ENCODE measurements at places on chromosomes 16 and 17. TPM values are rescaled to one million over a fixed set of nuclear protein-coding genes. Genes with fewer than 3 reads are reported as not detected.

Gene TRPV2
- total RNA-seq: 5.4 TPM

Gene TLCD1
- 5.7 TPM for total RNA-seq

Gene EVPLL
- total RNA-seq: 0.25 TPM

Gene KRTAP17-1
- total RNA-seq: not detected

Gene TBC1D3K
- total RNA-seq: not detected

Gene SPIRE2
- 51.7 TPM for total RNA-seq

Gene ASPHD1
- total RNA-seq: 3.9 TPM

Gene KRT25
- not detected for total RNA-seq

Gene GPR139
- total RNA-seq: not detected

Gene MKS1
- 13.8 TPM for total RNA-seq

Gene TBC1D3C
- not detected for total RNA-seq

Gene SLC5A10
- 0.16 TPM for total RNA-seq

Gene HNF1B
- total RNA-seq: 28.0 TPM

DNA sequence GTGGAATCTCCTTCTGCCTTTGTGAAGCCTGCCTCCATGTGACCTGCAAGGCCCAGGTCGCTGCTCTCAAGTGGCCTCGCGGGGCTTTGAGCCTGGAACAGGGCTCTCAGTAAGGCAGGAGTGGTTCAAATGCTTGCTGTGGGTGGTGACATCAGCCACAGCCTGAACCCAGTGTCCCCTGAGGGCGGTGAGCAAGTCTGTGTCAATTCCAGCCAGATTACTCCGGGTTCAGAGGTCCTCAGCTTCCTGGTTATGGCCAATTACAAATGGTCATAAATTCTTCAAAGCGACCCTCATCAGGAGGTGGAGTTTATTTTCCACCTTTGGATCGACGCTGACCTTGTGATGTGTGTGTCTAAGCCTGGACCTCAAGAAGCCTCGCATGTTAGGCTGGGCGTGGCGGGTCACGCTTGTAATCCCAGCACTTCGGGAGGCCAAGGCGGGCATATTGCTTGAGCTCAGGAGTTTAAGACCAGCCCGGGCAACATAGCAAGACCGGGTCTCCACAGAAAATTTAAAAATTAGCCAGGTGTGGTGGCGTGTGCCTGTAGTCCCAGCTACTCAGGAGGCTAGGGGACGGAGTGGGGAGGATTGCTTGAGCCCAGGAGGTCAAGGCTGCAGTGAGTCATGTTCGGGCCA is 17.3 kb downstream of the LGALS3BP start:
- no peaks in the 10 kb centered on the region for H3K27me3 ChIP-seq
- DNase-seq: peak; percentile 77
- no peak overlapping the region for H3K4me3 ChIP-seq
- peak overlapping the region; percentile 15 for H3K27ac ChIP-seq

GRCh38 chr17:10036511-10037061 is 131.5 kb upstream of the RCVRN start:
- no peaks in the 10 kb centered on the region for H3K36me3 ChIP-seq
- H3K27me3 ChIP-seq: no peaks in the 10 kb centered on the region
- H3K4me3 ChIP-seq: no peak overlapping the region
- H3K4me1 ChIP-seq: no peaks in the 10 kb centered on the region
- peak; percentile 42 for DNase-seq
- H3K27ac ChIP-seq: peak overlapping the region; percentile 23

GRCh38 chr16:88441460-88441859 is 11.6 kb upstream of the ZFPM1 start:
- H3K4me1 ChIP-seq: no peaks in the 10 kb centered on the region
- H3K36me3 ChIP-seq: no peaks in the 10 kb centered on the region
- no peaks in the 10 kb centered on the region for H3K27me3 ChIP-seq
- H3K27ac ChIP-seq: no peak overlapping the region

GRCh38 chr17:46978489-46979146 is 435 bp downstream of the RPRML start:
- H3K36me3 ChIP-seq: no peaks in the 10 kb centered on the region
- H3K4me3 ChIP-seq: peak overlapping the region; percentile 43
- DNase-seq: no peak

DNA sequence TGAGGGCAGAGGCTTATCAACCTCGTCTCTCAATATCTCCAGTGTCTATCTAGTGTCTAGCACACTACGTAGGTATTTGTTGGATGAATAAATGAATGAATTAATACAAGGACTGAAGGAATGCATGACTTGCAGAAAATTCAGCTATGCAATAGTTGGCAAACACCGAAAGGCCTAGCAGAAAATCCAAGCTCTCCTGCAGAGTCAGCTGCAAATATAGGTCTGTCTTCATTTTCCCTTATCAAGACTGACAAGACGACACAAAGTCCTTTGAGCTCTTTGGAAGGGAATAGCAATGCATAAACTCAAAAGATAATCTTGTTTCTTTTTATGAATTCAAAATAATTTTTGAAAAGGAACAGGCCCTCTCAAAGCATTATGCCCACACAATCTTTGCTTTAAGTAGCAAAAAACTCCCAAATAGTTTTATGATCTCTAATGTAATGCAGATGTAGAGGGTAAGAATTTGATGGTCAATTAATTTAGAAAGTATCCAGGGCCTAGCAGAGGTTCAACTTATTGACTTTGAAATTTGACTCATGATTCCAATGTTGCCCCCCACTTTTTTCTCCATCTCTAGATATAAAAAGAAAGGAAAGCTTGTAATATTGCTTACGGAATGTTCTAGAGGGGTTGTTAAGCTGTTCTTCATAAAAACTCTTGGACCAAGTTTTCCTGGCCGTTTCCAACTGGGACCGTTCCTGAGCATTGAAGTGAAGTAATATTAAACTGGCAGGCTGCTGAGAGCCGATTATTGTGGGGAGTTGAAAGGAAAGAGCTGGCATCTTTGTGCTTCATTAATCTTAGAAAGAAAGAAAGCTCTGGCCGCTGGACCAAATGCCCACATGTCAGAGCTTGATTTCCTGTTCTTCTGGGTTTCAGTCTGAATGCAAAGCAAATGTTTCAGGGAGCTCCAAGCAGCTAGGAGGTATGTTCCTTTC is 227.3 kb downstream of the HS3ST3A1 start:
- DNase-seq: no peak
- H3K4me1 ChIP-seq: no peaks in the 10 kb centered on the region
- no peak overlapping the region for H3K4me3 ChIP-seq
- no peaks in the 10 kb centered on the region for H3K36me3 ChIP-seq
- H3K27me3 ChIP-seq: no peaks in the 10 kb centered on the region

- no peaks in the 10 kb centered on the region for H3K27me3 ChIP-seq
- H3K36me3 ChIP-seq: no peaks in the 10 kb centered on the region
- H3K4me1 ChIP-seq: no peaks in the 10 kb centered on the region
- no peak for DNase-seq
- H3K27ac ChIP-seq: no peak overlapping the region
These were observed 129.1 kb downstream of the FTO start for GRCh38 chr16:53832896-53833544.

- peak; percentile 63 for DNase-seq
- peak overlapping the region; percentile 84 for H3K27ac ChIP-seq
- H3K4me3 ChIP-seq: peak overlapping the region; percentile 11
- no peaks in the 10 kb centered on the region for H3K36me3 ChIP-seq
- no peaks in the 10 kb centered on the region for H3K27me3 ChIP-seq
These were observed 37.5 kb downstream of the ERCC4 start for GRCh38 chr16:13957197-13958078.

- peaks cover 4% of the 10 kb centered on the region for H3K4me1 ChIP-seq
- H3K36me3 ChIP-seq: no peaks in the 10 kb centered on the region
- no peak for DNase-seq
- no peak overlapping the region for H3K4me3 ChIP-seq
These were observed 2.9 kb downstream of the ZBTB4 start for GRCh38 chr17:7476494-7476893.

GRCh38 chr17:79556271-79556670 is 54.6 kb downstream of the RBFOX3 start:
- H3K27me3 ChIP-seq: no peaks in the 10 kb centered on the region

GRCh38 chr16:63323722-63324705 is 1287.8 kb upstream of the CDH8 start:
- no peaks in the 10 kb centered on the region for H3K27me3 ChIP-seq
- H3K4me3 ChIP-seq: no peak overlapping the region
- no peak overlapping the region for H3K27ac ChIP-seq

DNA sequence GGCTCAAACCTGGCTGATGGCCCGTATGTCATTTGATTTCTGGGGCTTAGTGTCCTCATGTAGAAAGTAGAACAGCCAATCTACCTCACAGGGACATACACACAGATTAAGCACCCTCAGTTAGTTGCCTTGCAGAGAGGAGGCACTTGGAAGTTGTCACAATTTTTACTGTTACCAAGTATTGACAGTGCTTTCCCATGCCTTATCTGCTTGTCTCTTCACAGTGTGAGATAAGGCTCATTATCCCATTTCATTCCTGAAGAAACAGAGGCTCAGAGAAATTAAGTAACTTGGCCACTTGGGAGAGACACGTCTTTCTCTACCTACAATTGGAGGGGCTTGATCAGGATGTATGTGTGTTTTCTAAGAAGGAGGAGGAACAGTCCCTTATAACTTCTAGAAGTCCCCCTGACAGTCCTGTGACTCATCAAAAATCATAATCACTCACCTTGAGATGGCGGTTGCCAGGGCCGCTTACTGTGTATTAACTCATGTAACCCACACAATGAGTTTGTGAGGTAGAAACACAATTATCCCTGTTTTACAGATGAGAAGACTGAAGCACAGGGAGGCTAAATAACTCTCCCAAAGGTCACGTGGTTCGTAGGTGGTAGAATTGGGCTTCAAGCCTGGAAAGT is 56.9 kb upstream of the LHX1 start:
- no peaks in the 10 kb centered on the region for H3K36me3 ChIP-seq
- H3K27me3 ChIP-seq: peaks cover 2% of the 10 kb centered on the region
- no peak for DNase-seq
- H3K4me3 ChIP-seq: no peak overlapping the region
- H3K27ac ChIP-seq: no peak overlapping the region

- H3K4me1 ChIP-seq: no peaks in the 10 kb centered on the region
- H3K27me3 ChIP-seq: no peaks in the 10 kb centered on the region
- H3K27ac ChIP-seq: no peak overlapping the region
These were observed 446.1 kb downstream of the HS3ST3B1 start for GRCh38 chr17:14746822-14747602.

DNA sequence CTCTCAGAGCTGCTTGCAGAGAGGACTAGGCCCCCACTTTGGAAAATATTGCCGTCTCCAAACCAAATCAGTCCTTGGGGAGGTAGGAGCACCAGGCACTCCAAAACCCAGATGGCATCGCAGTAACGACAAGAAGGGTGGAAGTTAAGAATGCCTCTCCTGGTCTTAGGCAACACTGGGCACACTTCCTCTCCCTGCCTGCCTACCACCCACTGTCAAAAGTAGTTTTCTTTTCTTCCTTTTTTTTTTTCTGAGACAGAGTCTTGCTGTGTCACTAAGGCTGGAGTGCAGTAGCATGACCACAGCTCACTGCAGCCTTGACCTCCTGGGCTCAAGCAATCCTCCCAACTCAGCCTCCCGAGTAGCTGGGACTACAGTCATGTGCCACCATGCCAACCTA is 47.2 kb downstream of the SRL start:
- no peak for DNase-seq
- H3K36me3 ChIP-seq: no peaks in the 10 kb centered on the region
- no peaks in the 10 kb centered on the region for H3K4me1 ChIP-seq

DNA sequence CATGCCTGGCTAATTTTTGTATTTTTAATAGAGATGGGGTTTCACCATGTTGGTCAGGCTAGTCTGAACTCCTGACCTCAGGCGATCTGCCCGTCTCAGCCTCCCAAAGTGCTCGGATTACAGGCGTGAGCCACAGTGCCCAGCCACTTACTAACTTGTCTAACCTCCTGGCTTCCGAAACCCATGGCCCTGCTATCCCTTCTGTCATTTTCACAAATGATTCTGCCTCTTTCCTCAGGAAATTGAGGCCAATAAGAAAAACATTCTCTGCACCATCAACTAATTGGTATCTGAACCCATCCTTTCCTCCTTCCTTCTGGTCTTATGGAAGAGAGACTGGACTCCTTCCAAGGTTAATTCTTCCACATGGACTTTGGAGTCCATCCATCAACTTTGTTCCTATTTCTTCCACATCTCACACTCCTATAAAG is 27.9 kb upstream of the TNRC6A start:
- no peaks in the 10 kb centered on the region for H3K36me3 ChIP-seq
- DNase-seq: no peak
- H3K4me1 ChIP-seq: no peaks in the 10 kb centered on the region
- H3K4me3 ChIP-seq: no peak overlapping the region
- no peaks in the 10 kb centered on the region for H3K27me3 ChIP-seq

- no peak overlapping the region for H3K27ac ChIP-seq
- H3K4me1 ChIP-seq: peaks cover 4% of the 10 kb centered on the region
- no peaks in the 10 kb centered on the region for H3K27me3 ChIP-seq
- peak; percentile 89 for DNase-seq
- peak overlapping the region; percentile 29 for H3K4me3 ChIP-seq
- H3K36me3 ChIP-seq: no peaks in the 10 kb centered on the region
These were observed 45.0 kb upstream of the USP7 start for GRCh38 chr16:9008601-9009260.

DNA sequence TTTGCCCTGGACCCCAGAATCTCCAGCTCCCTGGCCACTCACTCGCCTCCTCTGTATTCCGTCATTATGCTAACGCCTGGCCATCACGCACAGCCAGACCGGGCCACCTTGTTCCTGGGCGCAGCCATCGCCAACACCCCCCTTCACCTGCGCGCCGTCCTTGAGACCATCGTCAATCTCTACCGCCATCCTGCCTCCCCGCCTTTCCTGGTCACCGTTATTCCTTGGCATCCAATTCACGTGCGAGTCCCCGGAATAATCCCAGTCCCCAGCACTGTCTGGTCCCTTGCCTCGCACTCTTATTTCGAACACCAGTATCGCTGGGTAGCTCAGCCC is 541 bp downstream of the VKORC1 start:
- H3K4me1 ChIP-seq: peaks cover 8% of the 10 kb centered on the region
- no peaks in the 10 kb centered on the region for H3K27me3 ChIP-seq
- no peaks in the 10 kb centered on the region for H3K36me3 ChIP-seq
- peak overlapping the region; percentile 85 for H3K27ac ChIP-seq

GRCh38 chr16:5003828-5004227 is 29.9 kb downstream of the NAGPA start:
- H3K4me3 ChIP-seq: no peak overlapping the region
- no peaks in the 10 kb centered on the region for H3K4me1 ChIP-seq
- DNase-seq: no peak
- no peaks in the 10 kb centered on the region for H3K27me3 ChIP-seq
- no peak overlapping the region for H3K27ac ChIP-seq
